ENCODE measurements at places on chromosomes 7 and 10.

DNA sequence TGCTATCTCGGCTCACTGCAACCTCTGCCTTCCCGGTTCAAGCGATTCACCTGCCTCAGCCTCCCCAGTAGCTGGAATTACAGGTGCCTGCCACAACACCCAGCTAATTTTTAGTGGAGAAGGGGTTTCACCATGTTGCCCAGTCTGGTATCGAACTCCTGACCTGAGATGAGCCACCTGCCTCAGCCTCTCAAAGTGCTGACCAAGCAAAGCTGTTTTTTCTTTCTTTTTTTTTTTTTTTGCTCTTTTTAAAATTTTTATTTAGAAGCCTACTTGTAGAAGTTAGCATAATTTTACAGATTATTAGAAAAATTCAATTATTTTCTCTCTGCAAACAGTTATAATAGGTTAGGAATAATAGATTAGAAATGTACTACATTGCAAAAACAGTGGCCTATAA, 1.2 kb upstream of the FGFBP3 start:
- no peak for DNase-seq

- no peak for DNase-seq
Observed at GRCh38 chr7:128112018-128112780, 81.0 kb upstream of the LRRC4 start.

DNA sequence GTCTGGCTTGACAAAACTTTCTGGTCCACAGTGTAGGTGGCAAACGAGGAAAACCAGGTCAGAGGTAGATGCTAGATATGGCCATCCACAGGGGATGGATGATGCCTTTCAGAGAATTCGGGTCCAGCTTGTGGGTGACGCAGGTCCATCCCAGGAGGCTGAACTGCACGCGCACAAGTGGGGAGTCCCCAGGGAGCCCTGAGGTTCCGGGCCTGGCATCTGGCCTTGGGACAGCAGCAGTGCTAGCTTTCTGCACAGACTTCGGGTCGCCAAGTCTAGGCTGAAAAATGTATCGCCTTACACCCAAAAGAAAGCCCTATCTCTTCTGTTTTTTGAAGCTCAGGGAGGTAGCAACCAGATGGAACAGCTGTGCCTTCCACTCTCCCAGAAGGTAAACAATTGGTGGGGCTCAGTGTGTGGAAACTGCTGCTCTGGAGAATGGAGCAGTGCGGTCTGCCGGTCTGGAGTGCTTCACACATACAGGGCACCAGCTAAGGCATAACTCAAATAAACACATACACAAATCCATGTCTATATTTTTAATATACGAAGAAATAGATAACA, 119.3 kb upstream of the ACBD5 start:
- no peak for DNase-seq

DNA sequence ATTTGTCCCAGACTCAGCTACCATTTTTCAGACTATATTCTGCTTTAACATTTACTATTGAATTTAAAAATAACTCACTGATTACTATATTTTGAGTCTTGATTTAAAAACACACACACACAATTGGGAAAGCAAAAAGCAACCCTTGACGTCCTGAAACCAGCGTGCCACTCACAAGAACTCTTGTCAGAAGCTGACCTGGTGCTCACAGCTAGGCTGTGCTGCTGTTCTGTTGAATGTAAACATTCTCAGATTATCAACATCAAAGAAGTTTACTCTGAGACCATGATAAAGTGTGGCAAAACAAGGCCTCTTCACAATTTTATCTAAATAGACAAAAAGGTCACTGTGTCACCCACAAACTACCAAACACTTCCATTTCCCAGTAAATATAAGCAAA, 62.6 kb upstream of the CACNA2D1 start:
- DNase-seq, result no peak

GRCh38 chr7:122528879-122529481, 169.9 kb downstream of the RNF133 start:
- no peak for DNase-seq
